ENCODE measurements at places on chromosomes 13 and 19.
A peak's percentile ranks its signal among the peaks of the same experiment; 100 is the strongest.

DNA sequence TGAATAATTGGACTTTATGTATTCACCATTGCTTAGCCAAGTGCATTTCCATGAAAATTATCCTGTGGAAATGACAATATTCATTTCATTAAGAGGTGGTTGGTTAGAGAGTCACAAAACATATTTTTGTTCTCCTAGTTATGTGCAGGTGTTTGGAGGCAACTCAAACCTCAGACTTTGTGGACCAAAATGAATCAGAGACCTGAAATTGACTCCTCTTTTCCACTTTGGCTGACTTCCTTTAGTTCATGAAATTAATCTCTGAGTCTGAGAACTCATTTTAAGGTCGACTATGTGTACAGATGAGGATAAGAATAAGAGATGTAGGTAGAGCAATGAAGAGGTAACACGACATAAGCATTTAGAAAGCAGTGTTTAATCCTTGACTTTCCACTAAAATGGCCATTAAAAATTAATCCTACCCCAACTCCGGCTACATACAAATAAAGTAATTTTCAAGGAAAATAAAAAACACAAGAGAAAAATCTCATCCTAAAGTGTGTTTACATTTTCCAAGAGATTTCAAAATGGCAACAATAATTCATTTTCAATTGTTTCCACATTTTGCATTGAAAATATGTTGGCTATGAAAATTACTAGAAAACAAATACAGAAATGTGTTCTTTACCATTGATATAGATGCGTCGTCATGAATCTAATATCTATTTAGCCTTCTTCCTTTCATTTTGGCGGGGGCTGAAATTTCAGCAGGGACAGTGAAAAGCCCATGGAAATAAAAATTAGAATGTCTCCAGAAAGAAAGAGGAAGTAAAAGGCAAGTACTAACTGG is 185.4 kb upstream of the CSNK1A1L start:
- no peak for DNase-seq

DNA sequence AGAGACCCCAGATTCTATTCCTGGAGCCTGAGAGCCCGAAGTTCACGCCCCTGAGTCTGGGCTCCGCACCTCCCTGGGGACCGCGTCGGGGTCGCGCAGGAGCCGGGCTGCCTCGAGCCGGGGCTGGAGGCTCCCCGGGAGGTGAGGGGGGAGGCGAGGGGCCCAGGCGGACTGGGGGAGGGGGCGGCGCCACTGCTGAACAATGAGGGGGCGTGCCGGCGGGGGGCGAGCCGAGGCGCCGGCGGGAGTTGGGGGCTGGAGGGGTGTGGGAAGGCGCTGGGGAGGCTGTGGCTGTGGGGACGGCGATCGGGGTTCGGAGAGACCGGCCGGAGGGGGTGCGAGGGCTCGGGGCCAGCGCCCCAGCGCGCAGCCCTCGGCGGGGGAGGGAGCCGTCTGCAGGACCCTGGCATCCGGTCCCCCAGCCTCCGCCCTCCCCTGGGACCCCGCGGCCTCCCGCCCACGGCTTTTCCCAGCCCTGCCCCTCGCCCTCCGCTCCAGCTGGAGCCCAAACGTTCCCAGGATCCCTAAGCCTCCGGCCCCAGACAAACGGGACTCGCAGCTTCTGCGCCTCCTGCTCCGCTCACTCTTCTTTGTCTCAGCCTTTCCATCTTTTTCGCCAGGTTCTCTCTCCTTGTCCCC is 922 bp downstream of the PLEKHG2 start:
- peak; percentile 89 for DNase-seq

GRCh38 chr13:36913463-36913862 is 6.6 kb downstream of the SMAD9 start:
- no peak for DNase-seq

DNA sequence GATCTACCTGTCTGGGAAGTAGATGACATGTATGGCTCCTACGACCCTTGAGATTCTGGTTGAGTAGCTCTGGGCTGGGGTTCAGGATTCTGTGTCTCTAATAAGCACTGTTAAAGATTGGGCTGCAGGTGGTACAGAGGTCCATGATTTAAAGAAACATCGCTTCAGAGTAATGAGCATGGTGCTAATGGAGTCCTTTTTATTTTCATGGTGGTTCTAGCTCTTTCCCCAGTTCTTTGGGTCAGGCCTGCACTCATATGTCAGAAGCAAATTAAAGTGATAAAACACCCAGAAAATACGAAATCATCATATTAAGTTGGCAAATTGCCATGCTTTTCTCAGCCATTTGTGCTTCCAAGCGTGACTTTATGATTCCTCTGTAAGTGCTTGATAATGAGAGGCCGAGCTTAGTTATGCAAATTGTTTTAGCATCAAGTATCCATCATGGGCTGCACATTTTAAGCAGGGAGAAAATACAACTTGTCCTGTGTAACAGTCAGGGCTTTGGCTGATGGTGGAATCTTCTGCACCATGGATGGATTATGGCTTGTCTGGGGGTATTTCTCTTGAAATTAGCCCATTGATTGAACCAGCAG is 45.1 kb downstream of the MTUS2 start:
- DNase-seq, result no peak

GRCh38 chr19:3145909-3146676 is 10.3 kb downstream of the GNA15 start:
- no peak for DNase-seq

- no peak for DNase-seq
These were observed 126.9 kb upstream of the SLC7A1 start for GRCh38 chr13:29722415-29722814.

DNA sequence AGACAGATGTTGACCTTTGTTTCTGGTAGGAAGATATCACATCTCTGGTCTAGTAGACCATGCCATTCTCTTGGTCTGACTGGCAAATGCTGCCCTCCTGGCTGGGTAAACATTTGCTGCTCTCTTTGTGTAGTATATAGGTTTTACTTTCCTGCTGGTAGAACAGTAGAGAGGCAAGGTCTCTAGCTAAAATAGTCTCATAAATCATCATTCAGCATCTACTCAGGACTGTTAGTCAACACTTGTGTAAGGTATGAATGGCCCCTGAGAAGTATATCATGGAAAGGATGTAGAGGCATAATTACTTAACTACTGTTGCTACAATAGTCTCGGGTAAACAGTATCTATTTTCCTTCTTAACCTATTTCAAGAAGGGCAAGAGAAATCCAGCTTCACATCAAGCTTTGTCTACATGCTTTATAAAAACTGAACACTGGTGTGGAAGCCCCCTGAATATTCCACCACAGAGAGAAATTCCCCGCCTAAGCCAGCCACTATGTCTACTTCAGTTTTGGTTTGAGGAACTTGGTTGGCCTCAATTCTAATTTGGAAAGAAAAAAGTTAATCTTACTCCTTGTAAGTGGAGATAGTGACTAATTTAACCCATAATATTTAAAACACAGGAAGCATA is 18.4 kb upstream of the MYCBP2 start:
- no peak for DNase-seq

GRCh38 chr19:32869966-32870573 is 503 bp upstream of the SLC7A9 start:
- no peak for DNase-seq

- DNase-seq, result no peak
These were observed 135.7 kb downstream of the LMO7 start for GRCh38 chr13:75771818-75772217.

- DNase-seq, result no peak
These were observed 1214.1 kb downstream of the DIAPH3 start for GRCh38 chr13:58949646-58950045.

DNA sequence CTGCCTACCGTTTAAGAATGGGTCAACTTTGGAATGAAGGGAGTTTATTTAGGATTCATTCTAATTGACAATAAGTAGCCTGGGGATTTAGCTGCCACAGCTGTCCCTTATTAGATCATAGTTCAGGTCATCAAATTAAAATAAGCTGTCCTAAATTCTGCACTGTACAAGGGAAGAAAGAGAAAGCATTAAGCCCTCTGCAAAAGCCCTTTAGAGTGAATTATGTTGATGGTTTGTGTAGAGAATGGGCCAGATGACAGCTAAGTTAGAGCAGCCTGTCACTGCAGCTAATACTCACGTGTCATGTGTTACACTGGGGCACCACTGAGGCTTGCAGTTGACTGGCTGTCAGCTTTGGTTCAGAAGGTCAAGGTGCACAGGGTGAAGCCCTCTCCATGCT is 737.1 kb upstream of the SLC10A2 start:
- DNase-seq, result no peak

DNA sequence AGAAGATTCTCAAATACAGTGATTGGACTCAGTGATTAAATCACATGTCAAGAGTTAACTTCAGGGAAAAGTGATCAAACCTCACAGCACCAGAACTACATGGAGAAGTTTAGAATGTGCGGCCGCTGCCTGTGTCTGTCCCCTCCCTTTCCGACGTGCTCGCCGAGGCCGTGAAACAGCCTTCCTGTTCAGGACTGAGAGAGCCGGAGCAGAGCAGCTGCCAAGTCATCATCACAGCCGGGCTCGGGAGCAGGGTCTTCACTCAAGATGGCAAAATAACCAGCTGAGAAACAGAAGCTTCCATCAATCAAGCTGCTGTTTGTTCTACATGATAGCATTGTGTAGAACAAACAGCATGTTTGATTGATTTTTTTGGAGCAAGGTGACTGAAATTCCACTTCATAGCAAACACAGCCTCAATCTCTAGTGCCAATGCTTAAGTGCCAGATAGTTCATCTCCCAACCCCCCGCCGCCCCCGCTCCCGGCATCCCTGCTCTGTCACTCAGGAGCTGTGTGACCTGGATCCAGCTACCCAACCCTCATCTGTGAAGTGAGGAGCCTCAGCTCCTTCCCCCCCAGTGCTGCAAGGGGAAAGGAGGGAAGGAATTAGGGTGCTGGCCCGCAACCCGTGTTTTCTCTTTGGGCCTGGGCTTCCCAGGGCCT is 70.6 kb downstream of the HSPH1 start:
- DNase-seq, result no peak

GRCh38 chr13:71096421-71096820 is 770.6 kb downstream of the DACH1 start:
- no peak for DNase-seq

DNA sequence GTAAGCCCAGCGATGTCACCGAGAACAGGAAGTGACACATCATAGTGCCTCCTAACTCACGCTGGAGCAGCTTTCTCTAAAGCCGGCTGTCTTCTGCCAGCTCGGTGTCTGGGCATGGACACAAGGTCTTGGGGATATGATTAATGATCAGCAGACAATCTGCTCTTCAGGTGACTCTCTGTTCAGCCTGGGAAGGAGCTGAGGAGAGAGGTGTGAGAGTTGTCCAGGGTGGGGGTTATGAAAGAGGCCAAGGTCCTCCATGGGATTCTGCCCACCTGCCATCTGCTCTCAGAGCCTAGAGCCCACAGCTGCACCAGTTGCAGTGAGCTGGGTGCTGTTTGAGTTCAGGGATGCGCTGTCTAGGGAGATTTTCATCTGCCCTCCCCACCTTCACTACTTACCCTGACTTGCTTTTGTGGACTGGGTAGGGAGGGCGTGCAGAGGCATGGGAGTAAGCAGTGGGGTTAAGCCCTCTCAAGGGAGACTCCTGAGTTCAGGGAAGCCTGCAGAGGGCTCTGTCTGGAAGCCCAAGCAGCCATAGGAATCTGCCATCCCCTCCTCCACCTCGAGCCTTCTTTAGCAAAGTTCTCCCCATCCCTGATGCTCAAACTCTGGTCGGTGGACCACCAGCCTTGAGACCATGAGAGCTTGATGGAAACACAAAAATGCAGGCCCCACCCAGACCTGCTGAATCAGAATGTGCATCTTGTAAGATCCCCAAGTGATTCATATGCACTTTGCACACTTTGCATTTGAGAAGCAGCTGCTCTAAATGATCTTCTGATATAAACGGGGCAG is 539.7 kb downstream of the RFC3 start:
- DNase-seq, result no peak

DNA sequence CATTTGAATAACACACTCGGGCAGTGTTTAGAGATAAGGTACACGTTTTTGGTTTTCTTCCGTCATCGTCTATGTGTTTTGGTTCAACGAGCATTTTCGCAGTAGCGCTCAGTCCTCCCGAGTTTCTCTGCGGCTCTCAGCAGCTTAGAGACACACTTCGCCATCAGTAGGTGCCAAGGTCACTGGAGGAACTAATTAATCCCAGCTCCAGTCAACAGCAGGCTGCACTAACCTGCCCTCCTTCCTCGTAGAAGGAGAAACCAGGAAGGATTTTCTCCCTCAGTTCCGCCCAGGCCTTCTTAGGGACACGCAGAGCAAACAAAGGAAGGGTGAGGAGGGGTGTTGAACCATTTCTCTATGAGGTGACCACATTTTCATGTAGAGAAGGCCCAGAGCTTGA is 12.6 kb downstream of the MBNL2 start:
- no peak for DNase-seq

GRCh38 chr19:7494416-7495098 is 5.7 kb upstream of the PEX11G start:
- DNase-seq, result no peak

- no peak for DNase-seq
These were observed 8.5 kb upstream of the XPO4 start for GRCh38 chr13:20911037-20911436.

DNA sequence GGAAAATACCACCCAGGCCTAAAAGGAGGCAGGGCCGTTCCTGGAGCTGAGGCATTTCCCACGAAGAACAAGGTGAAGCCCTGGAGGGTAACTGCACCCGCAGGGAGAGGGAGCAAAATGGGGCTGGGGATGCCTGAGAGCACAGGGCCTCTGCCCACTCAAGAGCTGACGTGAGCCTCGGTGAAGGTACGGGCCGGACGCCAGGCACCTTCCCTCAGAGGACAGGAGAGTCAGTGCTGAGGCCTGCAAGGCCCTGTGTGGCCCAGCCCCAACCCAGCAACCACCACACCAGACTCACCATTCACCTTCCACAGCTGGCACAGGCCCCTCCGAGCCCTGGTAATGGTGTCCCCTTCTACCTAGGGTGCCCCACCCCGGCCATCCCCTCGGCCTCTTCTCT is 36.3 kb downstream of the DNMT1 start:
- DNase-seq, result no peak

GRCh38 chr19:56350416-56351045 is 35.9 kb upstream of the ZSCAN5A start:
- no peak for DNase-seq

DNA sequence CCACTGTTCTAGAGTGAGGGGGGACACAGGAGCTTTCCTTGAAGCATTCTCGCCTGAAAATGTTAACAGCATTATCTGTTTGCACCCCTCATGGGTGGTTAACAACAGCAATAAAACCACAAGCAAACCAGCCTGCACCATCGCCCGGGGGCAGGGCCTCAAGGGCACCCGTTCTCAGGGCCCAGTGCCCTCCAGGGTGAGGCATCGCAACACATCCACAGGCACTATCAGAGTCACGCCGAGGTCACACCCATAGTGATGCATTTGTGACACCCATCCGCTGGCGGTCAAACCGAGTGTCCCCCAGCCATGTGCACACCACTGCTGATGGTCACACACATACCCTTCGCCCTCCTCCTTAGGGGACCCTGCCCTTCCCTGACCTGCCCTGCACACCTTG is 4.6 kb downstream of the FUT5 start:
- no peak for DNase-seq
